Sigmoid colon (tissue), 7 donors: ENCODE measurements at places on chromosomes 4 and X. TPM values are rescaled to one million over a fixed set of nuclear protein-coding genes. Genes with fewer than 3 reads are reported as not detected.

Gene TMEM129
- total RNA-seq: 48.7 TPM

Gene BMP3
- 45.9 TPM for total RNA-seq

Gene FMR1NB
- not detected for total RNA-seq

Gene CXCL9
- total RNA-seq: not detected

Gene UGT2B17
- total RNA-seq: not detected

Gene IL13RA1
- total RNA-seq: 54.2 TPM

Gene ELMOD2
- 11.8 TPM for total RNA-seq

Gene SLC25A31
- not detected for total RNA-seq

GRCh38 chrX:21723084-21723483, 34.8 kb downstream of the SMPX start:
- no peak for DNase-seq

DNA sequence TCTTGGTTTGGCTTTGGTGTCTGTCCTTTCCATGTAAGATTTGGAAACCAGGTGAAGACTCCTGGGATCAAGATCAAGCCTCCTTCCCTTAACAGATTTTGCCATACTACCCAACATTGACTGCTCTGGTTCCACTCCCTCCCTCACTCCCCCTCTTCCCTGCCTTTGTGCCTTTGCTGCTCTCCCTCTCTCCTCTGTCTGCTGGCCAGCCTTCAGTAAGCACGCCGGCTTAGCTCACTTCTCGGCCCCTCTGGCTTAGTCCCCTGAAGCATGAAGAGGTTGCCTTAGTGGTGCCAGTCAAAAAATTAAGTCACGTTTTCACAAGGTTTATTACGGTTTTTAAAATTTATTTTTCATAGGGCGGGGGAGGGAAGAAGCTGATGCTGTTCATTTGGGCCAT, 6.0 kb downstream of the GRIA3 start:
- no peak for DNase-seq

DNA sequence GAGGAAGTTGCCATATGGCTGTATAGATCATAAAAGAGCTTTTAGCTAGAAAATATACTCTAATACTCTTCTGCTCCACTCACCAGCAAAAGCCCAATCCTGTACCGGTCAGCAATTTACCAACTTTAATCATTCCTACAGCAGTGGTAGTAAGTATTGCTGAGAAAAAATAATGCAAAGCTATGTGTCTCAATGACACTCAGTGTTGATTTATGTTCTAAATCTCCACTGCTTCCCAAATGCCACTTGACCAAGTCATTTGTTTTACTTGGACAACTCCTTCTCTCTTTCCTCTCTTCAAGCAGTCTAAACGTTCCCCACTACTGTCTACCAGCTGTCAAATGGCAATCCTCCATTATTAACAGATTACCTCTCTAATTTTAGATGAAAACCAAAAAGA, 201.8 kb upstream of the GK2 start:
- DNase-seq: no peak

GRCh38 chr4:121656269-121656641, 40.5 kb downstream of the ANXA5 start:
- DNase-seq: no peak

- DNase-seq: no peak
These were observed 22.1 kb downstream of the TMEM131L start for GRCh38 chr4:153488006-153488891.

DNA sequence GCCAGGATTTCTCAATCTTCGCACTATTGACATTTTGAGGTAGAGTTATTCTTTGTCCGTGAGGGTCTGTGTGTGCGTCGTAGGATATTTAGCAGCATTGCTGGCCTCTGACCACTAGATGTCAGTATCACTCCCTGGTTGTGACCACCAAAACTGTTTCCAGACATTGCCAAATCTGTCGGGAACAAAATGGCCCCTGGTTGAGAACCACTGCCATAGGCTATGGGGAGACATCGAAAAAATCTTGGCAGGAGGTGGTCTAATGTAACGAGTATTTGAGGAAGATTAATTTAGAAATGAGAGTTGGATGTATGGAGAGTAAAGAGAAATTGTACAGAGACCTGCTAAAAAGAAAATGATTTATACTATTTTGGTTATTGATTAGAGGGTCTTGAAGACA, 108.4 kb downstream of the DOCK11 start:
- peak; percentile 76 for DNase-seq

GRCh38 chr4:27429364-27429871, 568.8 kb downstream of the STIM2 start:
- no peak for DNase-seq

DNA sequence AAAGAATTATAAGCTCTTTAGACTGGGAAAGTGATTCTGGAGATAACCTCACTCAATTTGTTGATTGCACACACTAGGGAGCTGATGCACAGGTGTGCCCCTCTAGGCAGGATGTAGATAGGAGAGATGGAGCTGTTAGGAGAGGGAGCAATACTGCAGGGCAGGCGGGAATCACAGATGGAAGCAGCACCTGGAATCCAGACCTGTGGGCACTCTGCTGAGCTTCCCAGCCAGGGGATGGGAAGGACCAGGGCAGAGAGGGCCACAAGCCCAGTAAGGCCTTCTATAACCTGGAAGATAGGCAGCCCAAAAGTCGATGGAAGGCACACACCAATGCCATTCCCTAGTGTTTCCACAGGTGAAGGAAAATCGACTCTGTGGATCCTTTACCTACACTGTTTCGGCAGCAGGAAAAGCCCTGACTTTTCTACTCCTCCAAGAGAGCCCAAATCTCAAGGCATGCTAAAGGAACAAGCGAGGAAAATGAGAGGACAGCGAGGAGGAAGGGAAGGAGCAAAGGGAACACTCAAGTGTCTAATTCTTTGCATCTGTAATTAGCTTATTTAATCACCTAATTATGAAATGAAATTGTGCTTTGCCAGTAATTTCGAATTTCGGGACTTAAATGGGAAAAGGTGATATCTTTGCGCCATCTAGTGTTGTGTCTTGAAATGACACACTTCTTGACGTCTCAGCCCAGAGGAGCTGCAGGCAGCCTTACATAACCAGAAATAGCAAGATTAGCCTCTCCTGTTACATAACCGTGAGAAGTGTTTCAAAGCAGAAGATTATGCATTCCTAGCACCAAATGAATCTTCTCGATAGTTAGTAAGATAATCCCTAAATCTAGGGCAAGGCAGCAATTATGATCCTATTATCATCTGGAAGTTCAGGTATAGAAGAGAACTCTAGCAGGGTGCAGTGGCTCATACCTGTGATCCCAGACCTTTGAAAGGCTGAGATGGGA, 31.0 kb upstream of the TLR3 start:
- DNase-seq: peak; percentile 82

GRCh38 chrX:154967603-154968002, 54.9 kb downstream of the F8 start:
- DNase-seq: no peak

GRCh38 chrX:119655125-119655524, 37.8 kb downstream of the SEPTIN6 start:
- no peak for DNase-seq

- no peak for DNase-seq
These were observed 162.9 kb upstream of the PGRMC2 start for GRCh38 chr4:128450326-128451120.

- no peak for DNase-seq
These were observed 115.0 kb downstream of the TRIML1 start for GRCh38 chr4:188254211-188254610.

DNA sequence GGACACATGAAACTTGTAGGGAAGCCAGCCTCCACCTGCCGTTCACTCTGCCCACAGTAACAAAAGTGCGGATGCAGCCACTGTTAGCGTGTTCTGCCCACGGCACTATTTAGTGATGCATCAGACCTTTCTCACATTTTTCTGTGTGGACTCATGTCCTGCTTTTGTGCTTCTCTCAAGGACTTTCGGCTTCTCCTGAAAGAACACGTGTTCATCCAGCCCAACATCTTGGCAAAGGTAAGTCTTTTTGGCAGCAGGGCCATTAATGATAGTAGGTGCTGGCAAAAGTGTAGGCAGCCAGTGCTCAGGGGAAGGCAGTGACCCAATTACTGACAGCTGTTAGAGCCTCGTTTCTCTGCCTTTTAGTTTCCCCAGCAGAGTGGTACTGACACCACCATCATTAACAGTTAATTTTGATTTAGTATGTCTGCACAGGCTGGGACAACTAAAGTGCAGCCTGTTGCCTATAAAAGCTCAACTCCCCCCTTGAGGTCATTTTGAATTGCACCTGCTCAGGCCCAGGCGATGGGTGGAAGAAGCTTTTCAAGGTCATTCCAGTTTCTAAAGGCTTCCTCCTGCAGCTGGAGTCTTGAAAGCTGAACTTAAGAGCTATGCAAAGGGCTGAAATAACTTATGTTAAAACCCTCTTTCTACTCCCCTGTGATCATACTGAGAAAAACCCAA, 54.5 kb upstream of the HPSE start:
- DNase-seq: no peak

GRCh38 chrX:12488771-12489170, 302.4 kb upstream of the PRPS2 start:
- no peak for DNase-seq

GRCh38 chrX:19577181-19577810, 62.0 kb upstream of the MAP3K15 start:
- DNase-seq: no peak

- no peak for DNase-seq
These were observed 38.9 kb downstream of the DTHD1 start for GRCh38 chr4:36320117-36320896.

- no peak for DNase-seq
These were observed 3.3 kb downstream of the RADX start for GRCh38 chrX:106615041-106615440.

- DNase-seq: no peak
These were observed 10.2 kb upstream of the KCNE5 start for GRCh38 chrX:109635146-109635545.

- DNase-seq: no peak
These were observed 8.1 kb downstream of the CSAG1 start for GRCh38 chrX:152725409-152725808.

GRCh38 chr4:168151327-168151726, 59.0 kb downstream of the ANXA10 start:
- no peak for DNase-seq

- no peak for DNase-seq
These were observed 104.3 kb downstream of the USP46 start for GRCh38 chr4:52554612-52555355.

GRCh38 chr4:15690020-15690809, 8.6 kb downstream of the FAM200B start:
- no peak for DNase-seq

GRCh38 chr4:52126966-52127365, 75.9 kb downstream of the SPATA18 start:
- DNase-seq: no peak

- DNase-seq: no peak
These were observed 699.1 kb upstream of the AMOT start for GRCh38 chrX:113539599-113540356.

- DNase-seq: peak; percentile 76
These were observed at the start of gene MSL3 for GRCh38 chrX:11757719-11758399. MSL3 (plus strand) TSS chrX:11758237; CDS start chrX:11758264, 27 bp downstream.

GRCh38 chrX:71578253-71579135, at the start of gene GCNA:
GCNA (plus strand) TSS chrX:71578437; CDS start chrX:71580822, 2,385 bp downstream.
- DNase-seq: no peak

DNA sequence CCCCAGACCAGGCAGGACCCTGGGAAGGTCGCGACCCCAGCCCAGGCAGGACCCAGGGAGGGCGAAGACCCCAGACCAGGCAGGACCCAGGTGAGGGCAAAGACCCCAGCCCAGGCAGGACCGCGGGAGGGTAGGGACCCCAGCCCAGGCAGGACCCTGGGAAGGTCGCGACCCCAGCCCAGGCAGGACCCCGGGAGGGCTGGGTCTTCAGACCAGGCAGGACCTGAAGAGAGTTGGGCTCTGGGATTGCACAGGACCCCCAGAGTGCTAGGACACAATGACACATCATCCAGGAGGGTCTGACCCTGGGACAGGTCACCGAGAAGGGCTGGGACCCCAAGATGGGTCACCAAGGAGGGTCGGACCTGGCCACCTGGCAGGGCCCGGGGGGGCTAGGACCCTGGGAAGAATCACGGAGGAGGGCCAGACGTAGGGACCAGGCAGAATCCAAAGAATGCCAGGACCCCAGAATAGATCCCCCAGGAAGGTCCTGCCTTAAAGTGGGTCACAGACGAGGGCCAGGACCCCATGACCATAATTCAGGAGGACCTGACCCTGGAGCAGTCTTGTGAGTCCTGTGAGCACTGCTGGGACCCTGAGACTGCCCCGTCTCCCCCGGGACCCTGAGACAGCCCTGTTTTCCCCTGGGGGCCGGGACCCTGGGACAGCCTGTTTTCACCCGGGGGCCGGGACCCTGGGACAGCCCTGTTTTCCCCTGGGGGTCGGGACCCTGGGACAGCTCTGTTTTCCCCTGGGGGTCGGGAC, 1.4 kb downstream of the PCGF3 start:
- peak; percentile 60 for DNase-seq
